Heart left ventricle (tissue), 16 donors: ENCODE measurements at places on chromosomes 3 and 15.

GRCh38 chr3:13235079-13235478 lies 161.8 kb upstream of the IQSEC1 start:
- no peaks in the 10 kb centered on the region for H3K36me3 ChIP-seq
- H3K4me1 ChIP-seq: peaks cover 14% of the 10 kb centered on the region
- DNase-seq: no peak
- no peak overlapping the region for H3K4me3 ChIP-seq

DNA sequence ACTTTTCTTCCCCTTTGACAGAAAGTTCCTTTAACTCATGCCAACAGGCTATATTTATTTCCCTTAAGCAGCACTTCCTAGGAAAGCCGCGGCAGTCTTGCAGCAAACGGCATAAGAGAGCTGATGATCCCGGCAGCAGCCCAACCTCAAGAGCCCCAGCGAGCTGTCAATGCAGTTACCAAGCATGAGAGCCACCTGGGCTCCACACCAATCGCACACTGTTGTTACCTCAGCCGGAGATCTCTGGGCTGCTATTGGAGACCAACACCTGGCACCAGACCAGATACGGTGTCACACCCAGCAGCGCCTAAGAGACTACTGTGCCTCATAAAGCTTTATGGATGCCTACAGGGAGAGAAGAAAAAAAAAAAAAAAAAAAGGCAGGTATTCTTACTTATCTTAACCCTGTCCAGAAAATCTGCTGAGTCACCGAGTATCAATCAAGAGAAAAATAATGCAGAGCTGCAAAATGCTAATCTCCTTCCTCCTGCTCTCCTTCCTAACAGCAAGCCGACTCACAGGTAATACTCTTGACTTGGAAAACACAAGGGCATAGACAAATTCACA lies 11.7 kb downstream of the ABCC5 start:
- no peak overlapping the region for H3K27ac ChIP-seq
- peaks cover 13% of the 10 kb centered on the region for H3K36me3 ChIP-seq

- H3K27ac ChIP-seq: no peak overlapping the region
- no peak for DNase-seq
- H3K4me3 ChIP-seq: no peak overlapping the region
- peaks cover 11% of the 10 kb centered on the region for H3K4me1 ChIP-seq
These were observed 256.5 kb downstream of the THRB start for GRCh38 chr3:24237971-24238706.

DNA sequence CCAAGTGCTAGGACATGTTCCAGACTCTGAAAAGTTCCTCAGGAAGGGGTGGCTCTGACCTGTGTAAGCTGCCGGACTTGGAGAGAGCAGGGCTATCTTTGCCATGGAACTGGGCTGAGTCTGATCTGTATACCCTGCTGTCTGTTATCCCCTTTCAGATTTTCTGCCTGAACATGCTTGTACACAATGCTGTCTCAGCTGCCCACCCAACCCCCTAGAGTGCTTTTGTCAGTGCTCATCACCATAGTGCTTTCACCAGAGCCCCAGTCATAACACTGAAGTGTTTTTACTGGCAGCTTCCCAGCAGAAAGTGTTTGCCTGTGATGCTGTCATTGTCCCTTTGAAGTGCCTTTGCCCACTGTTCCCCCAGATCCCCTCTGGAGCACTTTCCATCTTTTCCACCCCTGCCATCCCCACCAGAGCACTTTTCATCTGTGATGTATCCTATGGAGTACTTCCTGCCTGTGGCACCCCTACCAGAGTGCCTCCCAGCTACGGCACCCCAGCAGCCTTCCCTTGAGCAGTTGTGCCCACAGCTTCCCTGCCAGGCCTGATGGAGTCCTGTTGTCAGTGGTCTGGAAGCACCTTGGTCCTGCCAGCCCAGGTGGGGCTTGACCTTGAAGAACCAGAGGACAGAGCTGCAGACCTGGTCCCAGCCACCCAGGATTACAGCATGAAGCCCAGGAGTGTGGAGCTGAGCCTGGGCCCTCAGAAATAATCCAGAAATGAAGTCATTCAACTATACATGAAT lies 397.7 kb downstream of the DIPK2A start:
- no peaks in the 10 kb centered on the region for H3K27me3 ChIP-seq
- no peak overlapping the region for H3K4me3 ChIP-seq
- H3K27ac ChIP-seq: no peak overlapping the region
- DNase-seq: no peak

- H3K4me3 ChIP-seq: no peak overlapping the region
- no peak overlapping the region for H3K27ac ChIP-seq
- H3K4me1 ChIP-seq: no peaks in the 10 kb centered on the region
These were observed 82.0 kb upstream of the SOX2 start for GRCh38 chr3:181629711-181630110.

GRCh38 chr3:161579395-161580126 lies 83.0 kb downstream of the OTOL1 start:
- no peak for DNase-seq
- no peaks in the 10 kb centered on the region for H3K4me1 ChIP-seq
- H3K27me3 ChIP-seq: no peaks in the 10 kb centered on the region
- no peak overlapping the region for H3K27ac ChIP-seq

GRCh38 chr3:195025056-195025883 lies 245.7 kb downstream of the XXYLT1 start:
- H3K4me3 ChIP-seq: no peak overlapping the region
- H3K4me1 ChIP-seq: no peaks in the 10 kb centered on the region
- H3K27me3 ChIP-seq: no peaks in the 10 kb centered on the region
- DNase-seq: no peak
- H3K36me3 ChIP-seq: no peaks in the 10 kb centered on the region

DNA sequence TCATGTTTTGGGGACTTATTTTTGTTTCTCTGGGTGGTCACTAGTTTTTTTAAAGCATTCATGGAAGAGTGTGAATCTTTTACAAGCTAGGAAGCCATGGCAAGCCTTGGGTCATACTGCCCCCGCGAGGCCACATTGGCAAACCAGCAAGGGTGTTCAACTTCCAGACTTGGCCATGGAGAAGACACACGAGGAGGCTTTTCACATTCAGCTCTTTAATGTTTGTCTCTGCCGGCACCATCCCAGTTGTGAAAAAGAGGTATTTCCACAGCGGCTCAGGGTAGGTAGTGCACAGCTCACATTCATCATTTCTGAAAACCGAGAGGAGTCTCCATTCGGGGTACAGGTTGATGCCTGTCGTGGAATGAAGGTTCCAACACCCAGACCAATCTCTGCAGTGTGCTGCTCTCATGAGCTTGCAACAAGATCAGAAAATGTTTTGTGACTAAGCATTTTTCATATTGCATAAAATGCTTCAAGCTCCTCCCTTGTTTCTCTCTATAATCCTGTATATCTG lies 7.7 kb downstream of the CCR5 start:
- no peak overlapping the region for H3K4me3 ChIP-seq
- H3K27me3 ChIP-seq: peaks cover 9% of the 10 kb centered on the region
- no peaks in the 10 kb centered on the region for H3K36me3 ChIP-seq
- no peaks in the 10 kb centered on the region for H3K4me1 ChIP-seq

DNA sequence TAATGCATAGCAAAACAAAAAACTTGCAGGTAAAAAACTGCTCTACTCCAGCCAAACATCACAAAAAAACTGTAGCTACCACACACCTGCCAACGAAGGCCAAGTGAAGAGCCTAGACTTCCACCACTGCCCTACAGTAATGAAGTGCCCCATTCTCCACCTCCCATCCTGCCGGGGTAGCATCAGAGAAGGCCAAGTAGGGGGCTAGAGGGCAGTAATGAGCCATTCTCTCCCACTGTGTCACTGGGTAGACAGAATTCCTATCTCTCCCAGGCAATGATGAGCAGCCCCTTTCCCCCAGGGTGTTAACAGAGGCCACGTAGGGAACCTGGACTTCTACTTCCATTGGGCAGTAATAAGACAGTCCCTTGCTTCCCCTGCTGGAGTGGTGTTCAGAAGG lies 9.5 kb downstream of the SEC22C start:
- H3K27ac ChIP-seq: no peak overlapping the region
- no peaks in the 10 kb centered on the region for H3K4me1 ChIP-seq
- no peak for DNase-seq
- H3K36me3 ChIP-seq: no peaks in the 10 kb centered on the region
- no peak overlapping the region for H3K4me3 ChIP-seq

DNA sequence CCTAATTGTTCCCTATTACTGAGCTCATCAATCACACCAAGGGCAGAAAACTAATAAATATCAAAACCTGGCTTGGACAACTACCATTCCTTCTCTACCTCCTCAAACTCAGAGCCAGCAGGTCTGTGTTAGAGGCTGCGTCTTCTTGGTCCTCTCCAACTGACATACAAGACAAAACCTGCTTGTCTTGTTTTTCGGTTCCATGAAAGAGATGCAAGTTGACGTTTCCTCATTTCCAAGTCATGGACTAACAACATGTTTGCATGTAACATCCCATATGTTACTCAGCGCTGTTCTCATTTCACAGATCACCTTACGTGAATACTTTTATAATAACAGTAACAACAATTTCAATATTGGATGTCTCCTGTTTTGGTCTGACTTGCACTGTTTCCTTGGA lies 110.9 kb downstream of the LMLN start:
- H3K4me3 ChIP-seq: no peak overlapping the region
- peaks cover 5% of the 10 kb centered on the region for H3K27me3 ChIP-seq
- DNase-seq: no peak
- H3K27ac ChIP-seq: no peak overlapping the region
- no peaks in the 10 kb centered on the region for H3K36me3 ChIP-seq

DNA sequence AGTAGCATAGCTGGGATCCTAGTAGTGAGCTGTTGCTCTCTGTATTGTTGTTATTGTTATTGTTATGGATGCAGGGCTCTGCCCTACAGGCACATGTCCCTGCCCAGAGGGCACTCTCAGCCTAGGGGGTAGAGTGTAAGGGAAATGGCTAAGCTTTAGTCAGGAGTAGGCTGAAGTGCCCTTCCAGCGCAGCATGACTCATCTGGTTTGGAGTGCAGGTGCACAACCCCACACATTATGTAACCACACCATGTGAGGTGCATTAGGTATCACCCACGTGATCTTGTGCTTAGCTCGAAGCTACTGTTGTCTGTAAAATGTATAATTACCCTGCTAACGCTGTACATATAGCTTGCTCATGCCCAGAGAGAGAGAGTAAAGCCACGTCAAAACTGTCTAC lies 48.3 kb upstream of the TIPARP start:
- no peaks in the 10 kb centered on the region for H3K27me3 ChIP-seq
- no peak overlapping the region for H3K4me3 ChIP-seq
- no peak for DNase-seq
- no peaks in the 10 kb centered on the region for H3K4me1 ChIP-seq
- H3K36me3 ChIP-seq: no peaks in the 10 kb centered on the region
- H3K27ac ChIP-seq: no peak overlapping the region

DNA sequence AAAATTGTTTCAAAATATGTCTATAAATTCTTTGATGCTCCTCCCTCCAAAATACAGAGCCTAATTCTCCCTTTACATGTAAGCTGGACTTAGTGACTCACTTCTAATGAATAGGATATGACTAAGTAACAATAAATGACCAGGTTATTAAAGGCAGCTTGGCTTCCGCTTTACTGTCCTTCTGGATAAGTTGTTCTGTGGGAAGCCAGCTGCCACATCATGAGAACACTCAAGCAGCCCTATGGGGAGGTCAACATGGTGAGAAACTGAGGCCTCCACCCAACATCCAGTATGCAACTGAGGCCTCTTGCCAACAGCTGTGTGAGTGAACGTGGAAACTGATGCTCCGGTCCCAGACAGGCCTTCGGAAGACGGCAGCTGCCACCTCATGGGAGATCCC lies 247.3 kb upstream of the CHRM5 start:
- no peak overlapping the region for H3K4me3 ChIP-seq

- DNase-seq: no peak
- H3K4me1 ChIP-seq: no peaks in the 10 kb centered on the region
- no peaks in the 10 kb centered on the region for H3K27me3 ChIP-seq
These were observed 281.7 kb downstream of the ROBO2 start for GRCh38 chr3:77321646-77322045.

DNA sequence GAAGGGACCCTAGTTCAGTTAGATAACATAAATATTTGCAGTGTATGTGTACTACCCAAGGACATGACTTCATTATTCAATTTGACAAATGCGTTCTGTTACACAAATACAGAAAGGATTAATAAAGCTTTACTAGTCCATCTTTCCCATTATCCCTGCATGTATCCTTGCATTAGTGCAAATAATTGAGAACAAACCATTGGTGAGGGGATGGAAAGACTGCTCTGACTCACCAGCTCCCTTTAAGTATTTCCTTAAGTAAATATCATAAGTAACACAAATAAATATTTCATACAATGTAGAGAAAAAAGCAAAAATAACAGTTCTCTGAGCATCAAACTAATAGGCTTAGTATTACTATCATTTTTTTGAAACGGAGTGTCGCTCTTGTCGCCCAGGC lies 1.9 kb upstream of the GPD1L start:
- no peak overlapping the region for H3K27ac ChIP-seq
- no peaks in the 10 kb centered on the region for H3K27me3 ChIP-seq
- no peak for DNase-seq
- peaks cover 28% of the 10 kb centered on the region for H3K4me1 ChIP-seq
- no peak overlapping the region for H3K4me3 ChIP-seq

DNA sequence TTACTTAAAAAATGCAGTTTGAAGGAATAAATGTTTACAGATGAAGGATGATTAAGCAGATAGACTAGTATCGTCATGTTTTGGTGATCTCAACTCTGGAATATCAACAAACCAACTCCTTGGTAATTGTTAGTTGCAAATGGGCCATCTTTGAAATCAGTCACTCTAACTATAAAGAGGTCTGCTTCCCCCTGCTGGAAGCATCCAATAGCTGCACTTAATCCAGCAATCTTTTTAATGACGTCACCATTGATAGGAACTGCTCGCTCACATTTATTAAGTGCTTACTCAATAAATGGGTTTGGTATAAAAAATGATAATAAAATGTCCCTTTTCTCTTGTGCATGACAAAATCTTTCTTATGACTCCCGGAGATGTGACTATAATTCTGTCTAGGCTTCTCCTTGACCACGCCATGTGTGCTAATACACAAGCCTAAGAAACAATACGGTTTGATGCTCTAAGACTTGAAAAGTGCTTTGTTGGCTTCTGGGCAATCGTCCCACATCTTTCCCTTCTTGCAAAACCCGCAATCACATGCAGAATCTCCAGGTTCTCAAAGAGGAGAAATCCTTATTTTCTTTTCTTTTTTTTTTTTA lies 227.6 kb upstream of the POU1F1 start:
- H3K36me3 ChIP-seq: no peaks in the 10 kb centered on the region
- no peak overlapping the region for H3K27ac ChIP-seq
- no peak overlapping the region for H3K4me3 ChIP-seq
- no peaks in the 10 kb centered on the region for H3K27me3 ChIP-seq

DNA sequence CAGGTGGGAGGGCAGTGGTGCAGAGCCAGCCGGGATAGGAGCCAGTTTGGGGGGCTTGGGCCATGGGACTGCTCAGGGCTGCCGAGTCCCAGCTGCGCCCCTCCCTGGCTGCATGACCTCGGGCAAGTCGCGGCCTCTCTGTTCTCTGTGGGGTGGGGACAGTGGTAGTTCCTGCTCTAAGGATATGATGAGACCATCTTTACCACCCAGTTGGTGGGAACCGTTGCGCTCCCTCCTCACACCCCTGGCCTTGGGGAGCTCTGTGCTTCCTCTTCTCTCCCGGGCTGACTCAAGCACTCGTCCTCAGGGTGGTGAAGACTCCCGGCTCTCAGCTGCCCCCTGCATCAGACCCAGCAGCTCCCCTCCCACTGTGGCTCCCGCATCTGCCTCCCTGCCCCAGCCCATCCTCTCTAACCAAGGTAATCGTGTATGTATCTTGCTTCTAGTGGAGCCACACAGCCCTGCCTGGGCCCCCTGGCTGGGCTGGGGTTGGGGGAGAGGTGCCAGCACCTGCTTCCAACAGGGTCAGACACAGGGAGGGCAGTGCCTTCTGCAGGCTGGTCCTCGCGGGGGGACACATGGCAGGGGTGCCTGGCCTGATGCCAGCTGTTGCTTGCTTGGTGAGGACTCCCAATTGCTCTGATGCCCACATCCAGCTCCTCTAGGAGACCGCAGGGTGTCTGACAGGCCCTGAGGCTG lies 15.1 kb upstream of the STAB1 start:
- DNase-seq: no peak
- no peak overlapping the region for H3K27ac ChIP-seq
- no peaks in the 10 kb centered on the region for H3K27me3 ChIP-seq
- H3K4me3 ChIP-seq: no peak overlapping the region
- H3K36me3 ChIP-seq: peaks cover 84% of the 10 kb centered on the region
